ENCODE measurements at places on chromosomes 5 and 9.

- no peak for DNase-seq
These were observed 348.8 kb upstream of the TNC start for GRCh38 chr9:115466756-115467155.

DNA sequence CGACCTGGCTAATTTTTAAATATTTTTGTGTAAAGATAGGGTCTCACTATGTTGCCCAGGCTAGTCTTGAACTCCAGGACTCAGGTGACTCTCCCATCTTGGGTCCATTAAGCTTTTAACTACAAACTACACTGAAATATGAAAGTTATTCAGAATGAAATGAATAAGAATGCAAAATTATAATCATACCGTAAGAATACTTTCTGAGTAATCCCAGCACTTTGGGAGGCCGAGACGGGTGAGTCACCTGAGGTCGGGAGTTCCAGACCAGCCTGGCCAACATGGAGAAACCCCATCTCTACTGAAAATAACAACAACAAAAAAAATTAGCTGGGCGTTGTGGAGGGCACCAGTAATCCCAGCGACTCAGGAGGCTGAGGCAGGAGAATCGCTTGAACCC, 1.1 kb upstream of the ORM1 start:
- DNase-seq, result no peak

- DNase-seq, result no peak
These were observed 91.1 kb upstream of the ARRDC3 start for GRCh38 chr5:91474201-91474600.

- DNase-seq, result no peak
These were observed 133.1 kb downstream of the PIK3R1 start for GRCh38 chr5:68348447-68349222.

DNA sequence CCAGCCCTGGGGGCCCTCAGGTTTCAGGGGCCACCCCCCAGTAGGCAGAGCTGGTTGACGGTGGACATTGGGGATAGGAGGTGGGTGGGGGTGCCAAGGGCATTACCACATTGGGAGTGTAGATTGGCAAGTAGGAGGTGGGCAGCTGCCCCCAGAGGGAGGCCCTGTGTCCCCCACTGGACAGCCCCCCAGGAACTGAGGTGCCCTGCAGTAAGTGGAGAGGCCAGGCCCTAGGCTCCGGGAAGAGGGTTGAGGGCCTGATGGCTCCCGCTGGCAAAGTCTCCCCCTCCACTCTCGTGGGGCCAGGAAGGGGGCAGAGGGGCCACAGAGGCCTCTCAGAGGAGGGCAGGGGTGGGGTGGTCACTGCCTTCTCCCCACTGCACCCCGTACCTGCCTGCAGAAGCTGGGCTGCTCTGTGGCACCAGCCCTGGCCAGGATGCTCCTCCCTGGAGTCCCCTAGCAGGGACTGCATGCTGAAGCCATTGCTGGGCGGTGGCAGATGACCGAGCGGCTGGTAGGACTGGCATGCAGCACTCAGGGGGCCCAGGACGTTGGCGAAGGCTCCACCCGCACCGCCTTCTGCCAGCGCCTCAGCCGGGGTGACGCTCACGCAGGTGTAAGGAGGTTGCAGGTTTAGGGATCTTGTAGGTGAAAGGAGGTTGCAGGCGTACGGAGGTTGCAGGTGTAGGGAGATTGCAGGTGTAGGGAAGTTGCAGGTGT, 89.6 kb upstream of the CACNA1B start:
- no peak for DNase-seq

DNA sequence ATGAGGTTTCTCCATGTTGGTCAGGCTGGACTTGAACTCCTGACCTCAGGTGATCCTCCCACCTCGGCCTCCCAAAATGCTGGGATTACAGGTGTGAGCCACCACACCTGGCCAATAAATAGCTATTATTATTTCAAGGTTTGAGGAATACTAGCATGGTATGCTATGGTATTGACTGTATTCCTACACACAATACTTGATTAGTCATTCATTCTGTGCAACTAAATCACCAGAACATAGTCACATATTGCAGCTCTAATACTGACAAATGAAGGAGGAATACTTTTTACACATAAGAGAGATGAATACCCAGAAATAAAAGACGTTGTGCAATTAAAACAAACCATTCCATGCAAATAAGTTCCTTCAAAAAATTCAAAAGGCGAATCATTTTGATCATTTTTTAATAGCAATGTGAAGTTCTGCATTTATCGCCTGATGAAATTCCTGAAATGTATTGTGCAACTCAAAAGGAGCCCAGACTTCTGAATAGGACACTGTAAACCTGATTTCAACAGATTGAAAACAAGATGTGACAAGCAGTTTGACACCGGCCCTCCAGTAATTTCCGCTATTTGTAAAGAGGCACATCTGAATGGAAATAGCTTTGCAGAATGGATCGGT, 687.4 kb upstream of the SEMA6A start:
- DNase-seq, result no peak

DNA sequence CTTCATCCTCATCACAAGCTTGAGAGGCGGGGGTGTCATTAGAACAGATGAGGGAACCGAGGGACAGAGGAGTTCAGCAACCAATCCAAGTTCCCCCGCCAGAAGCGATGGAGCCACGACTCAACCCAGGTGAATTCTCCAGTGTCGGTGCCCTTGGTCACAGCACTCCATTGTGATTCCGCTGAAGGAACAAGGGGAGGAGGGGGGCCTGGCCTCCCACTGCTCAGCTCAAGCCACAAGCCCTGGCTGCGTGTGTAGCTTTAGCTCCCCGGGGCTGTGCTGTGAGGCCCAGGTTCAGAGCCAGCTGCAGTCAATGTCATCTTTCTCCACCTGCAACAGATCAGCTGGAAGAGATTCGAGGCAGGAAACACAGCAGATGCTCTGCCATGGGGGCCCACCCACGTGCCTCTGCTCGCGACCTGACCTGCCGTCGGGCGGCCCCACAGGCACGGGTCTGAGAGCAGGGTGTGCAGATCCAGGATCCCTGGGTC, 72.6 kb downstream of the GTF3C4 start:
- no peak for DNase-seq

GRCh38 chr9:122213589-122214413, 15.0 kb downstream of the LHX6 start:
- no peak for DNase-seq

- no peak for DNase-seq
These were observed 276.1 kb downstream of the PLK2 start for GRCh38 chr5:58183786-58184085.

GRCh38 chr9:69943148-69943806, 100.4 kb upstream of the MAMDC2 start:
- no peak for DNase-seq

- DNase-seq, result no peak
These were observed 9.3 kb downstream of the STOM start for GRCh38 chr9:121360601-121361374.

- no peak for DNase-seq
These were observed 51.1 kb downstream of the GCNT1 start for GRCh38 chr9:76510041-76510440.

DNA sequence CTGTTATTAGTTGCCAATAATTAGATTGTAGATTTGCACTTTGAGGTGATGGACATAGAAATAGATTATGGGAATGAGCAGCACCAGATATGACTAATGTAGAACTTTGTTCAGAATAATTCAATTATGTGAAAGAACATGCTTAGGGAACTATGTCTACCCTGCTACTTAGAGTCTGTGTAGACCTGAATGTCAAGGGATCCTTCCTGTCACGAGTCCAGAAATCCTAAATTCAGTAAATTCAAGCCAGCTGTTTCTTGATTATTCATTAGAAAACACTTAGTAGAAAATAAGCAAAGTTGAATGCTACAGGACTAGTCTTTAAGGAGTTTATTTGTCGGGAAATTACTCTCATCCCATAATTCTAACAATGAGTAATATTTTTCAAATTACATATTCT, 887.3 kb upstream of the SEMA6A start:
- no peak for DNase-seq

DNA sequence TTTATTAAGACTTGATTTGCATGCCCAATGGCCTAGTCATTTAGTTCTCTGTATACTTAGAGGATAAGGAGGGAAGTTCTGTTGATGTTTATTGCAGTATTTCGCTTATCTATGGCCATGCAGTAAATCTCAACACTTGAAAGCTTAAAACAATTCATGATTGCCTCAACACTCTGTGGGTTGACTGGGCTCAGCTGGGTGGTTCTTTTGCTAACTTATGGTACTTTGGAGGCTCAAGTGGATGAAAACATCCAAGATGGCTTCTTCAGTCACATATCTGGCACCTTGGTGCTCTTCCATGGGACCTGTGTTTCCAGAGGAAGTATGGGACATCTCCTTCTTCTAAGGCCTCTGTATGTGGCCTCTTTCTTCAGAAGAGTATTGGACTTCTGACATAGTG, 10.3 kb upstream of the ROR2 start:
- DNase-seq, result no peak

GRCh38 chr9:76557674-76558225, 98.8 kb downstream of the GCNT1 start:
- DNase-seq, result no peak

- DNase-seq, result no peak
These were observed 154.8 kb upstream of the LHFPL2 start for GRCh38 chr5:78803353-78803752.

- no peak for DNase-seq
These were observed 297.9 kb downstream of the TLE1 start for GRCh38 chr9:81391457-81391825.

DNA sequence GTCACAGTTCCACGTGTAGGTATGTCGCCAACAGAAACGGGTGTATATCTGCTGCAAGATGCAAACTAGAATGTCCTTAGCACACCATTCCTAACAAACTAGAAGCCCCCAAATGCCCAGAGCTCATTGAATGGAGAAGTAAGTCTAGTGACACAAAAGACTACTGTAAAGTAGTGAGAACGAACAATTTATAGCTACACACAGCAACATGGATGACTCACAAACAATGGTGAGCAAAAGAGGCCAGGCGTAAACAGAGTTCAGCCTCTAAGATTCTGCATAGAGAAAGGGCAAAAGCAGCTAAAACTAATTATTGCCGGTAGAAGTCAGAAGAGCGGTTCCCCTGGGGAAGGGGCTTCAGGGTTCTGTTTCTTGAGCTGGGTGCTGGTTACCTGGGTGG, 74.7 kb downstream of the AMBP start:
- DNase-seq, result no peak

- DNase-seq, result no peak
These were observed 8.9 kb downstream of the LCN1 start for GRCh38 chr9:135530146-135530545.

- no peak for DNase-seq
These were observed 223.0 kb downstream of the IRX1 start for GRCh38 chr5:3818624-3819023.

DNA sequence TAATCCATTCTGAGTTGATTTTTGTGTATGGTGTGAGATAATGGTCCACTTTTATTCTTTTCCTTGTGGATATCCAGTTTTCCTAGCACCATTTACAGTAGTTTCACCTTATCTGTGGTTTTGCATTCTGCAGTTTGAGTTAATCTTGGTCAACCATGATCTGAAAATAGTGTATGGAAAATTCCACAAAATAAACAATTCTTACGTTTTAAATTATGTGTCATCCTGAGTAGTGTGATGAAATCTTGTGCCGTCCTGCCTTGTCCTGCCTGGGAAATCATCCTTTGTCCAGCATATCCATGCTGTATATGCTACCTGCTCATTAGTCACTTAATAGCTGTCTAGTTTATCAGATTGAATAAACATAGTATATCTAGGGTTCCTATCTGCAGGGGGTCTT, 42.1 kb downstream of the CDC42SE2 start:
- no peak for DNase-seq

GRCh38 chr5:146516151-146516475, at the start of gene GPR151:
GPR151 (minus strand) TSS chr5:146516190; CDS start chr5:146516113, 77 bp downstream.
- DNase-seq, result no peak

DNA sequence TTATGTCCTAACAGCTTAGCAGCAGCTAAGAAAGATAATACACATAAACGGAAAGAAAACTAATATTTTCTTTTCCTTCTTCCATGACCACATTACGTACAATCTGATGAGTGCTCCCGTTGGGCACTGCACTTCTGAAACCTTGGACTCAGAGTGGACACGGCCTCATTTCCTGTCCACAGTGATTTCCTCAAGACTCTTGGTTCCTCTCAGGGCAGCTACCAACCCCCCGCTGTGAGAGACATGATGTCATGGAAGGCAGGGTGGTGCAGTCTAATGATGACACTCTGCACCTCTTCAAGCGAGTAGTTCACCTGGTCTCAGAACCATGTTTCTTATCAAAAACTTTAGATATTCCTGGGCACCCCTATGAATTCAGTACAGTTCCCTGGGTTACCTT, 68.7 kb upstream of the CTSL start:
- no peak for DNase-seq

DNA sequence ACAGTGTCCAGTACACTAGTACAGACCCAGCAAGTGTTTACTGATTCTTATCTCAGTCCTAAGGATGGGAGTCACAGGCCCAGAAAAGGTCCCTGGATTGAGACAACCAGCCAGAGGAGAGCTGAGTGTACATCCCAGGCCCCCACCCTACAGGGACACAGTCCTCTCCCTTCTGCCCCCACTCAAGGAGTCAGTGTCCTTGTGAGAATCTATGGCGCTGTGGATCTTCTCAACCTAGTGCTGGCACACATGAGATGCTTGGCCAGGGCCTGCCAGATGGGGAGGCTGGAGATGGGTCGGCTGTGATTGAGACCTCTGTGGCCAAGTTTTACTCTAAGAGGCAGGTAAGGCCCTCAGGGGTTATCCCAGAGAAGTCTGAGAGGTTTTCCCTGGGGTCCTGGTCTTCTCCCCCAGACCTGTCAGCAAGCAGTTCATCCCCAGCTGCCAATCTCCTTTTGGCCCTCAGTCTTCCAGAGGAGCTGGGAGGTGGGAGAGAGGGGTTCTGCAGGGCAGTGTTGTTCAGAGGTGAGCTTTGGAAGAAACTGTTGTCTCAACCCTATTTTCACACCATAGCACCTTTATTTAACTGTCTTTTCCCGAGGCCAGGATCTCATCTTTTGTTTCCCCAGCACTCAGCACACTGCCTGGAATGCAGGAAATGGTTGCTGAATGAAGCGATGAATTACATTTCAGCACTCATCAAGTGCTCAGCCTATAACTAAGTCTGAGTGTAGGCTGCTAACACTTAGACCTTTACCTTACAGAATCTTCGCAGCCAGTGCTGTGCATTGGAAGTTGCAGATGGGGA, 3.2 kb upstream of the NSD1 start:
- no peak for DNase-seq

DNA sequence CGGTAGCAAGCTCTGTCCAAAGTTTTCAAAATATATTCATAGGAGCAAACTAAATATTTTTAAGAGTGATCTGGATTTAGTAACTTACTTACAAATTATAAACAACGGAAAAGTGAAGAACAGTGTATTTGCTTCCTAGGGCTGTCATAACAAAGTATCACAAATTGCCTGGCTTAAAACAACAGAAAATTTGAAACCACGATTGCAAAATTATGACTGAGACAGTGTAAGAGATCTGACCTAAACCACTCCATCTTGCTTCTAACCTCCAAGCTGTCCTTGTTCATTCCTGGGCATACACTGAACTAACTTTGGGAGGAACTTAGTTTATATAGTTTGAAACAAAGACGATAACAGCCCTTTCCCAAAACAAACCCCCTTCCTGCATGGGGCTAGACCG, 202.0 kb upstream of the CDH6 start:
- DNase-seq, result no peak

GRCh38 chr5:72661405-72661804, 154.2 kb upstream of the ZNF366 start:
- no peak for DNase-seq

Measured in omental fat pad (tissue), 4 donors.